ENCODE measurements at places on chromosomes 13 and 19.

- DNase-seq, result no peak
Observed at GRCh38 chr19:4291184-4291732, 10.9 kb downstream of the TMIGD2 start.

GRCh38 chr13:20035130-20035529, 76.6 kb downstream of the ZMYM2 start:
- DNase-seq, result peak; percentile 3

DNA sequence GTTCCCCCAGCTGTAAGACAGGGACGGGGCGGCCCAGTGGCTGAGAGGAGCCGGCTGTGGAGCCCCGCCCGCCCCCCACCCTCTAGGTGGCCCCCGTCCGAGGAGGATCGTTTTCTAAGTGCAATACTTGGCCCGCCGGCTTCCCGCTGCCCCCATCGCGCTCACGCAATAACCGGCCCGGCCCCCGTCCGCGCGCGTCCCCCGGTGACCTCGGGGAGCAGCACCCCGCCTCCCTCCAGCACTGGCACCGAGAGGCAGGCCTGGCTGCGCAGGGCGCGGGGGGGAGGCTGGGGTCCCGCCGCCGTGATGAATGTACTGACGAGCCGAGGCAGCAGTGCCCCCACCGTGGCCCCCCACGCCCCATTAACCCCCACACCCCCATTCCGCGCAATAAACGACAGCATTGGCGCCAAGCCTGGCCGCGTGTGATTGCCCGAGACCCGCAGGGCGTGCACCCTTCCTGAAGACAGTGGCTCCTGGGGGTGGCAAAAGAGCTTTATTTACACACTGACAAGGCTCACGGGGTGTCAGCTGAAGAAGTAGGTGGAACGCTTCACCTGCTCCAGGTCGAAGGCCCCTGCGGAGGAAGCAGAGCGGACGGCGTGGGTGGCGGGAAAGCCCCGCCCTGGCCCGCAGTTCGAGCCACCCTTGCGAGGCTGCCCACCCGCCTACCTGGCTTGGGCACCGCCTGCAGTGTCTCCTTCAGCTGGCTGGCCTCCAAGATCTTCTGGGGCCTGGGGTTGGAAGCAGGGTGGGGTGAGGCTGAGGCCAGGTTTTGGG, 16.4 kb downstream of the POLRMT start:
- DNase-seq, result no peak

DNA sequence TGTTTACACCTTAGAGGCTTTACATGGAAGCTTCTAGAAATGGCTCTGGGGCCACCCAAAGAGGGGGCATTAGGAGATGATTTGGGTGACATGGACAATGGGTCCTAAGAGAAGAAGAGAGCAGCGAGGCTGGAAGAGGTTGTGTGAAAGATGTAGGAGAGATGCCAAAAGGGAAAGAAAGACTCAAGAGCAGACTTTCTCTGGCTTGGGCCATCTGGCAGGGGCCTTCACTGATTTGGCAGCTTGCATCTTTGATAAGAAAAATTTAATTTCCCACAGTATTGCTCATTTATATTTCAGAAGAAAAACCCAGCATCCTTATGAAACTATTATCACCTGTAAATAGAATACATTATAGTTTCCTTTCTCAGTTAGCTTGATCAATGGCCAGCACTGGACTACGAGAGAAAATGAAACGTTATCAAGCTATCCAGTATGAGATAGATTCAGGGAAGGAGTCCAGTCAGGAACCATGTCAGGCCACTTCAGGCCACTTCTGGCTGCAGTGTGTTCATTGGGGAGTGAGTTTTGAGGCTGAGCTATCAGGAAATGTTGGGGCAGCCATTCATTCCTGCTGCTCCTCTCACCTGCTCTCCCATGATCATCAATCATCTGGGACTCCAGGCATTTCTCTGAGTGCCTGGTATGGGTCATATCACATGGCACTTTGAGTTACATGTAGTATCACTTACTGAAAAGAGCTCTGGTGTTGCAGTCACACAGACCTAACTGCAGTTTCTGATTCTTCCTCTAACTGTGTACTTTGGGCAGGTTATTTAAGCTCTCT, 10.3 kb downstream of the SCEL start:
- DNase-seq, result no peak

GRCh38 chr13:113915786-113916329, 52.0 kb upstream of the GAS6 start:
- no peak for DNase-seq

DNA sequence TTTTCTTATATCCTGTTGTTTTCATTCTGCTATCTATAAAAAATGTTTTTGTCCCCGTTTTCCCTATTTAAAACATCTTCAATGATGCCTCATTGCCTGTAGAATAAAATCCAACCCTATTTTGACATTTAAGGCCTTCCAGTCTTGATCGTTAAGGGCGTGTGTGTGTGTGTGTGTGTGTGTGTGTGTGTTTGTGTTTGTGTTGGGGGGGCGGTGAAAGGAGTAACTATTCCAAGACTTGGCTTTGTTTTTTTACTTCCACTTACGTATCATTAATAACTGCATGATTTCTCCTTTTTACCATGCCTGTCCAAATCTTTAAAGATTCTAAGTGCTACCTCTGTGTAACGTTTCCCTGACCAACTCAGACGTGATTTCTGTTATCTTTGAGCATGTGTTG, 784 bp downstream of the PIBF1 start:
- peak; percentile 44 for DNase-seq

GRCh38 chr19:32802840-32803239, 66.7 kb downstream of the SLC7A9 start:
- no peak for DNase-seq

- DNase-seq, result no peak
Observed at GRCh38 chr19:44818466-44819031, 9.6 kb downstream of the BCAM start.

GRCh38 chr19:46453661-46454060, 17.7 kb downstream of the PNMA8A start:
- no peak for DNase-seq

DNA sequence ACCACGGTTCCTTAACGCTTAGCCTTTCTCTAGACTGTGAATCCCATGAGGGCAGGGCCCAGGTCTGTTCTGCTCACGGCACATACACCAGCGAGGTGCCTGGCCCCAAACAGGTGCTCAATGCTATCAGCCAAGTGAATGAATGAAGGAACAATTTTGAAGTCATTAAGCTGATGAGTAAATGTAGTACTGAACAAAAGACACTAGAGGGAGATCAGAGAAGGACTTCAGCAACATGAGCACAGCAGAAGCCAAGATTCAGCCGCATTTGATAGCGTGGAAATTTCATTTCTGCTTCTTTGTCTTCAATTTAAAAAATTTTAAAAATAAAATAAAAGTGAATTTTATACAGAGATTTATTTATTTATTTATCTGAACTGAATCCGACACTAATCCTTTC, 20.1 kb upstream of the MYO16 start:
- DNase-seq, result no peak

GRCh38 chr19:3365836-3366752, at the start of gene NFIC:
TSS of gene NFIC (plus strand) at chr19:3366583. CDS start at chr19:3366637, 54 bp downstream.
- no peak for DNase-seq

DNA sequence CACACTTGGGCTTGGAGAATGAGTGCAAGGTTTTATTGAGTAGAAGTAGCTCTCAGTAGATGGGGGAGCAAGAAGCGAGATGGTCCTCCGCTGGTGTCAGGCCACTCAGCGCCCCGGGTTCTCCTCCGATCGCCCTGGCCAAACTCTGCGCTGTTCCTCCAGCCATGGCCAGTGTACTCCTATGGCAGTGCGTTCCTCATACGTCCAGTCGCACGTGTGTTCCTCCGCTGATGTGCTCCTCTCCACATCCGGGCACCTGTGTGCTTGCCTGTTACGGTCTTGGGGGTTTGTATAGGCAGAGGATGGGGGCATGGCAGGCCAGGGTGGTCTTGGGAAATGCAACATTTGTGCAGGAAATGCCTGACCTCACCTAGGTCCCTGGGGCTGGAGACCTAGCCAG, 1899.4 kb downstream of the PCDH9 start:
- no peak for DNase-seq

DNA sequence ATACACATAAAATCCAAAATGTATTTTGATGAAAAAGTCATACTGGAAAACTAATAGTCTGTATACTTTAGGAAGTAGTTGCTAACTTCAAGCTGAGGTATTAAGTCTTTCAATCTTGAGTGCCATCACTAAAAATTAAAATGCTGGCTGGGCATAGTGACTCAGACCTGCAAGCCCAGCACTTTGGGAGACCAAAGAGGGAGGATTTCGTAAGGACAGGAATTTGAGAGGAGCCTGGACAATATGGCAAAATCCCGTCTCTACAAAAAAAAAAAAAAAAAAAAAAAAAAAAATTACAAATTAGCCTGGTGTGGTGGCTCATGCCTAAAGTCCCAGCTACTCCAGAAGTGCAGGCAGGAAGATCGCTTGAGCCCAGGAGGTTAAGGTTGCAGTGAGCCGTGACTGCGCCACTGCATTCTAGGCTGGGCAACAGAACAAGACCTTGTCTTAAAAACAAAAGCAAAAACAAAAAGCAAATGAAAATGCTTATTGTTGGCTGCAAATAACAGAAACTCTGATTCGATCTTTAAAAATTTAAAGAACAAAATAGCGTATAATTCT, 1994.2 kb upstream of the PCDH20 start:
- DNase-seq, result no peak

DNA sequence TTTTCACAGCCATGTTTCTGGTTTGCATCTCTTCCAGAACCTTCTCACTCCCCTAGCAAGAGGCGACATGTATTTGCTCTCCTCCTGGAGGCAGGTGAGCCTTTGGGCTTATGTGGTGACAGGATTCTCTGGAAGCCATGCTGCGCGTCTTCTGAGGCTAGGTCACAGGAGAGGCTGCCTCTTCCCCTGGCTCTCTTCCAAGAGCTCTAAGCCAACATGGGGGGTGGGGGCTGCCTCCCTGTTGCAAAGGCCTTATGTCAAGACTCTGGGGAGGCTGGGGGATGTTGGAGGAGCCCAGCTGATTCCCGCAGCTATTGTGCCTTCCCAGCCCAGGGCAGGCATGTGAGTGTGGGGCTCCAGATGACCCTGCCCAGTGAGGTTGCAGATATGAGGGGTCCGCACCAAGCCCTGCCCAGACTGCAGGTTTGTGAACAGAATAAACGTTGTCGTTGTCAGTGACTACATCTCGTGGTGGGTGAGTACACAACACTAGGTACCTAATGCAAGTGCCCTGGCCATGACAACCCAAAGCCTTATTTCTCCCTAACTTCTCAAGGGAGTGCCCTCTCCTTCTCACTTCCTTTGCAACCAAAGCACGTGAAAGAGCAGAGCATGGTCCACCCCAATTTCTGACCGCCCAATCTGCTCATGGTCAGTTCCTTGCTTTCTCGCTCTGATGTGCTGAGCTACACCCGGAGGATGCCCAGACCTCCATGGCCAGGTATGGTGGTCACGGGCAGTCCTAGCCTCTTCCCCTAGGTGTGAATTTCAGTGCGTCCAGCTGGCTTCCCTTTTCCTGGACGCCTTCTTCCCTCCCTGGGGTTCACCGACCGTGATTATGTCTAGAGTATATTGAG, 44.9 kb downstream of the TEX29 start:
- DNase-seq, result no peak

GRCh38 chr13:111895896-111896821, 170.8 kb upstream of the SOX1 start:
- no peak for DNase-seq

DNA sequence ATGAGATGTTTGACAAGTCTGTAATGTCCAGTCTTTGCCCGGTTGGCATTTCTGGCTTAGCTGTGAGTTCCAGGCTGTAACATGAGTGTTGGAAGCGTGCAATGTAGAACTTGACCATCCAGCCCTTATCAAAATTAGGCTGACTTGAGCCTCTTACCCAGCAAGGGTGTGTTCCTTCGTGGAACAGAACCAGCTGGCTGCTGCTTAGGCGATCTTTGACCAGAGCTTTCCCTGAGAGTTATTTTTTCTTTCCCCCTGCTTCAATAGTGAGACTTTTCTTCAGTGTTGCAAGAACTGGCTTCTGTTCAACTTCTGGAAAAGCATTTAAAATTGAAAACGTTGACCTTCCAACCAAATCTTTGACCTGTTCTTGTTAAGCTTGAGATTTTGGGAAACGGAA, 6.5 kb downstream of the TNFSF13B start:
- no peak for DNase-seq

- no peak for DNase-seq
Observed at GRCh38 chr19:50719119-50719435, 525 bp downstream of the SHANK1 start.

GRCh38 chr19:2249880-2250765, 1.0 kb downstream of the AMH start:
- DNase-seq, result no peak

DNA sequence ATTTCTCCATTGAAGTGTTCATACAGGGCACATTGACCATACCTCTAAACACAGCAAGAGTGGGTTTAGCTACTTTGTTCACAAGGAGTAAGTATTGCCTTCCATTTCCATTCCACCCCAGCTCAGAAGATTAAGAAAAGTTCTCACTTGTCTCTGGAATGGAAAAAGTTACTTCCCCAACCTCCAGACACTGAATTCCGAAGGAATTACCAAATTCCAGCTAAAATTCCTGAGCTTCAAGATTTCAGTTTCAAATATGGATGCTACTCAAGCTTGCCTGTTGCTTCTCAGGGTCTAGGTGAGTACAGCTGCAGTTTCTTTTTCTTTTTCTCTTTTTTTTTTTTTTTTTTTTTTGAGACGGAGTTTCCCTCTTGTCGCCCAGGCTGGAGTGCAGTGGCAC, 33.6 kb downstream of the TEX26 start:
- DNase-seq, result no peak

- DNase-seq, result no peak
Observed at GRCh38 chr13:33940898-33941297, 122.9 kb downstream of the RFC3 start.

GRCh38 chr13:40346592-40346991, 319.8 kb downstream of the FOXO1 start:
- DNase-seq, result no peak

GRCh38 chr13:75353781-75354193, 128.2 kb downstream of the TBC1D4 start:
- no peak for DNase-seq

- DNase-seq, result peak; percentile 20
Observed at GRCh38 chr19:10096615-10096963, 5.9 kb downstream of the ANGPTL6 start.

GRCh38 chr19:19817357-19817756, 4.2 kb downstream of the ZNF506 start:
- no peak for DNase-seq

- no peak for DNase-seq
Observed at GRCh38 chr13:96632536-96633320, 361.5 kb downstream of the OXGR1 start.

DNA sequence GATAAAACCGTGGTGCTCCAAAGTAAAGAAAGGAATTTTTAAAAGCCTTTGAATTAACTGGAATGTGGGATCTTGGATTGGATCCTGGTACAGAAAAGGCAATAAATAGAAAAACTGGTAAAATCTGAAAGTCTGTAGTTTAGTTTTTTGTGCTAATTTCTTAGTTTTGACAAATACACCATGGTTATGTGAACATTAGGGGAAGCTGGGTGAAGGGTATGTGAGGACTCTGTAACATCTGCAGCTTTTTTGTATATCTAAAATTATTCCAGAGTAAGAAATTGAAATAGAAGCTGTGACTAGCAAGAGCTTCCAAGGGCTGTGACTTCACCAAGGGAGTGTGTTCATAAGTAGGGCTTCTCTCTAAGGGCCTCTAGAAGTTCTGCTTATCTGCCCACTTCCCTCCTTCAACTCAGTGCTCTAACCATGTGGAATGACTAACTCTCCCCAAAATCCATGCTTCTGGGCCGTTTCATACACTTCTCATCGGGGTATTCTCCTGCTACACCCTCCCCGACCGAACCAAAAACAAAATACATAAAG, 26.5 kb downstream of the ARHGAP35 start:
- no peak for DNase-seq

- DNase-seq, result no peak
Observed at GRCh38 chr13:109715902-109716301, 70.5 kb downstream of the IRS2 start.

Data from dermis microvascular lymphatic vessel endothelial cell (primary cell).